ENCODE measurements at places on chromosomes 2 and 18.

- DNase-seq, result no peak
Measured at GRCh38 chr2:97751752-97752151, 38.4 kb downstream of the ZAP70 start.

DNA sequence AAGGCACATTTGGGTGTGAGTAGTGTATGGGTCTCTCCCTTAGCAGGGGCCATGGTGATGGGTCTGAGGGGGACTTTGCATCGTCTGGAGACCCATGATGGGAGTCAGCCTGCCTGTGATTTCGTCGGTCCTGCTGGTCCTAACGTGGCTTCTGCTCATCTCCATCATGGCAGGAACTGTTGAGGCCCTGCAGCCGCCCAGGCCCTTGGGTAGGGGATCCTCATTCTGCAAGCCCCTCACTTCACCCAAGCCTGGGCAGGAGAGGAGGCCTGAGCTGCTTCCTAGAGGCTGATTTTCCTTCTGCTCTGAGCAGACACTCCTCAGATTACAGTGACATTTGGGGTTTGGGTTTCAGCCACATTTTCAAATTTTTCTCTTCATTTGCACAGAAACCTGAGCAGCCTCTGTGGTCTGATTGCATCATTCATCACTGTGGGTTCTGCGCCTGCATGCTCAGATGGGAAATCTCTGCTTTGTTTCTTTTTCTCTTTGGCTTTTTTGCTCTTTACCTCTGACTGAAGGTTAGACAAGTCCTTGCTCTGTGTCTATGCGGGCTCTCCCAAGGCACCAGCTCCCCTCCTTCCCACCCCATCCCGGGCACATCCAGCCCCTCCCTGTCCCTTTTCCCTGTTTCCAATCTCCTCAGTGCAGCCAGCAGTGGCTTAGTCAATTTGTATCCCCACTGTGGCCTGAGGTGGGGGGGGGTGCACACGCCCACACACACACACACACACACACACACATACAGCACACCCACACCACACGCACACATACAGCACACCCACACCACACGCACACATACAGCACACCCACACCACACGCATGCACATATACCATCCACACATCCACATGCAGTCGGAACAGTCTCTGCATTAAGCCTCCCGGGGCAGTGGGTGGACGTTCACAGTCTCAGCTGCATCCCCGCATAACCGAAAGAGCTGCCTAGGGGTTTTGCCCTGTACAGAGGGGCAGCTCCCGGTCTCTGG is 305.4 kb upstream of the HS6ST1 start:
- peak; percentile 79 for DNase-seq

DNA sequence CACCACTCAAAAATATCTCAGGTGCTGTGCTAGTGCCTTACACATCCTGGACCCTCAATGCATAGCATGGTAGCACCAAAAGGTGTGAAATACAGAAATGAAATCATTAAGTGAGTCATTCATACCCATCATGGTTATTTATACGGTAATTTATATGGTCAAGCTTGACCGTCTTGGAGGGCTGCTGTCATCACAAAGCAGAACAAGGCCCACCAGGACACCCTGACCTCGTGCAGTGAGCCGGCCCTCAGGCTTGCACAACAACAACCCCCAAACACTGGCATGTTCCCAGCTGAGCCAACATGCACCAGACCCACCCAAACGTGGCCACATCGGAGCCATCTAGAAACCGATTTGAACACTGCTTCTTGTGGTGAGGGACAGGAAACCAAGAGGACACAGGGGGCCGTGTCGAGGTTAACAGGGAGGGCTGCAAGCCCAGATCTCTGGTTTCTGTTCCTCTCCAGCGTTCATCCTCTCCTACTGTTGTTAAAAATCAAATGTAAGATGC is 378.5 kb upstream of the ID2 start:
- no peak for DNase-seq

DNA sequence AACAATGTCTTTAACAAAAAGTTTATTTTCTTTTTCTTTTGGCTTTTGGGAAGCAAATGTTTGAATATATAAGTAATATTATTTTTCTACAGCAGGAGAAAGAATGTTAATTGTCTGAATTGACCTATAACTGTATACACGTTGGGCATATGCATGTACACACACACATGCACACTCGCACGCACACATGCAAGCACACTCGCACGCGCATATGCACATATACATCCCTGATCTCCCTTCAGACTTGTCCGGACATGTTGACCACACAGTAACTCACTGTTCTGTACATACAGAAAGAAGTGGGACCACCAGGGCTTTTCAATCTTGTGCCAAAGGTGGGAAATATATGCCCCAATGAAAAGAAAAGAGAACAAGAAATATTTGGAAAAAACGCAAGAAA is 245.1 kb upstream of the APCDD1 start:
- no peak for DNase-seq

GRCh38 chr2:154720651-154721050 is 22.2 kb downstream of the KCNJ3 start:
- no peak for DNase-seq

- DNase-seq, result no peak
Measured at GRCh38 chr2:233131936-233132720, 72.0 kb downstream of the INPP5D start.

GRCh38 chr18:58539659-58540380 is 89.1 kb downstream of the ALPK2 start:
- DNase-seq, result no peak

DNA sequence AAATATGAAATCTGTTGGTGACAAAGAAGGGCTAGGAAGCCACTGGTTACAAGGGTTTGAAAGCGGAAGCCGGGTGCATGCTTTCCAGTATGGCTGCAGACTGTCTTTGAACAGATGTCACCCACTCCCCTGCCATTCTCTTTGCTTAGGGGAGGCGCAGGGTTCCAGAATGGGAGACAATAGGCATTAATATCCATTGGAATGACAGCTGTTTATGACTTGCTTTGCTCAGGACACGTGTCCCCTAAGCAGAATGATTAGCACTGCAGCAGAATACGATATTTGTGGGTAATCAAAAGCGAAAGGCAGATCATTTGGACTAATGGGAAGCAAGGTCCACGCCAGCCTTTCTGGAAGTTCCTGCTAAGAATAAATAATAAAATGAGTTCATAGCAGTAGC is 25.8 kb upstream of the NRP2 start:
- DNase-seq, result no peak

DNA sequence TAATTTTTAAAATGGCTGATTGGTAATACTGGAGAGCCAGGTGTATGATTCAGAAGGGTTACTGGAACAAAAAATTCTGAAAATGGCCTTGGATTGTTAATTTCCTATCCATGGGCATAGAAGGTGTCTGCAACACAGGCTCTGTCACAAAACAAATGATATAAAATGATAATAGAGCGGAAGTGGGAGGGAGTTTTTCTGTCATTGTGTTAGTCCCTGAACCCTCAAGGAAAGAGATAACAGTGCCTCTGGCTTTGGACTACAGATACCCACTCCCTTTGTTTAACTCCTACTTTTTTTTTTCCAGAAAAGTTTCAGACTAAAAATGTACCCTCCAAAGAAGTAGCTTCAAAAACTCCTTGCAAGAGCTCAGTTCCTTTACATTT is 28.0 kb upstream of the YES1 start:
- DNase-seq, result no peak

Measured in fibroblast of the conjunctiva (primary cell).